ENCODE measurements at places on chromosomes 16 and 17.

DNA sequence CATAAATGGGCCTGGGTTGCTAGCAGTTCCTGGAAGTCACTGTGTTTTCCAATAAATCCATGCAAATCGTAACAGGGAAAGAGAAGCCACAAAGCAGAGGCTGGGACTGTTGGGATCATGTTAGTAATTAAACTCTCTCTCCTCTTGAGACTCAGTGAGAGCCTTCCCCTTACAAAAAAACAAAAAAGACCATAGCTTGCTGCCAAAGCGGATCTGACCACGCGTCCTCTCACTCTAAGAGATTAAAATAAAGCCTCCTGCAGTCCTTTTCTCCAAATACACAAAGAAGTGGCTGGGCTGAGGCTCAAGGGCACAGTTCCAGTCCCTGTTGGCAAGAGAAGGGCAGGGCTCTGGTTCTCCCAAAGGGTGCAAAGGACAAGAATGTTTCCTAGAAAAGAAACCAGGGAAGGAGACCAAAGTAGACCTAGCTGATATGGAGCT lies 38.5 kb downstream of the PIGL start:
- DNase-seq: no peak

GRCh38 chr16:5447734-5448133 lies 350.1 kb upstream of the EEF2KMT start:
- no peak for DNase-seq

DNA sequence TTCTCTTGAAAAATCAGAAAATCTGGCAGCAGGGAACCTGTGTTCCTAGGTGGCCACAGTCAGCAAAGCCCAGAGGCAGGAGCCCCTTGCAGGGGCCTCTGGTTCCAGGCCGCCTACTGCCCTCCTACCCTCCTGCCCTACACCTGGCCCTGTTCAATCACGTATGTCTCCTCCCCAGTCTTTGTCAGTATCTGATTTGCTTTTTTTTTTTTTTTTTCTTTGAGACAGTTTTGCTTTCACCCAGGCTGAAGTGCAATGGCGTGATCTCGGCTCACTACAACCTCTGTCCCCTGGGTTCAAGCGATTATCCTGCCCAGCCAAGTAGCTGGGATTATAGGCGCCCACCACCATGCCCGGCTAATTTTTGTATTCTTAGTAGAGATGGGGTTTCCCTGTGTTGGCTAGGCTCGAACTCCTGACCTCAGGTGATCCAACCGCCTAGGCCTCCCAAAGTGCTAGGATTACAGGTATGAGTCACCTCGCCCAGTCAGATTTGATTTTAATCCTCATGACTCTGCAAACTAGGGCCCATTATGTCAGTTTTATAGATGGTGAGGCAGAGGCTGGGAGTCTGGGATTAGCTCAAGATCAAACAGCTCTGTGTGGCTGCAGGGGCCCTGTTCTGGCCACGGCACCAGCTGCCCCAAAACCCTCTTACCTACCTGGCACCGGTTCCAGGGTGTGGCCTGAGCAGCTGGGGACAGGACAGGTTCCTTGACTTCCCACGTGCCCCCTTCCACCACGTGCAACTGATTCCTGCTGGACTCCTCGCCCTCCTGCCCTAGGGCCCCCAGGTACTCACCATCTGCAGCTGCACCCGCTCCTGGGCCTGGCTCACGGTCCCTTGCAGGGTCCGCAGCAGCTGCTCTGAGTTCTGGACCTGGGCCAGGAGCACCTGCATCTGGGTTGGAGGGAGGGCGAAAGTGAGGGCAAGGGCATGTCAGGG lies 14.7 kb downstream of the RABEP2 start:
- peak; percentile 49 for DNase-seq

DNA sequence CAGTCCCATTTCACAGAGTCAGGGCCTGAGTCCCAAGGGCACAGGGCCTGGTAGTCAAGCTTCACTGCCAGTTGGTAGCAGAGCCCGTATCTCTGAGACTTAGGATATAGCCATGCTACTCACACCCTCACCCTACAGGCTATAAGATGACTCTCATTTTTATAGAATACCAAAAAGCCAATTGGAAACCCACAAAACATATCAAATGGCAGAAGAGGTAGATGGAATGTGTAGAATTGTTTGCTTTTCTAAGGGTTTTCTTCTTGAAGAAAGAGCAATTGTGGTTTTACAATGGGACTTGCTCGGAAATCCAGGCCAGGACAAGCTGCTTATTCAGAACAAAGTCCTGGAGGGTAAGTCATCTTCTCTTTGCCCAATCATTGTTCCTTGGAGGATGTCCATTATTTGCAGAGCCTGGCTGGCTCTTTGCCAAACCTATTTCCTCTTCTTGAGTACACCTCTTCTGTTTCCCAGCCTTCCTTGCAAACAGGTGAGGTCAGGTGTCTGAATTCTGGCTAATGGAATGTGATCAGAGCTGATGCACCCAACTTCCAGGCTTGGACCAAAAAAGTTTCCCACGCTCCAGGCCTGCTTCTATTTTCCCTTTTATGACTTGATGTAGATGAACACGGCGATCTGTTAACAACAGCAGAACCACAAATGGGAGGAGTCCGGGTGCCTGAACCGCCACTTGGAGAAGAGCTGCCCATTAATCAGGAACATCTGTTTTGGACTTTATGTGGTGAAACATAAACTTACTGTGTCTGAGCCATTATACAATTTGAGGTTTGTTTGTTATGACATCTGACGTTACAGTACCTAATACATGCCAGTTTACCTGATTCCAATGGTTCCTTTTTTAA lies 16.9 kb upstream of the CCL22 start:
- peak; percentile 87 for DNase-seq

DNA sequence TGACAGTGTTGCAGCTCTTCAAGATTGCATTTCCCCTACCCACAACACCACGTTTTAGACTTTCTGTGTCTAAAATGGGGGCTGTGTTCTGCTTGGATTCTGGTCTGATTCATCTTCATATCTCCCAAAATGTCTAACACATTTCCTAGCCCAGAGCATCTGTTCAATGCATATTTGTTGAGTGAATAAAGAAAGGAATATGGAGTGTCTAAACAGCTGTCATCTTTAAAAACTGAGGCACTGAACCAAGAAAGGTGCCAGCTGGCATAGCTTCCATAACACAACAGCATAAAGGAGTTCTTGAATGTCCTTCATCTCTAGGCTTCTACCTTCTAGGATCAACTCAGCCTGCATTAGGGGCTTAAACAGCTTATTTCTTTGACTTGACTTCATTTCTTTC lies 67.4 kb downstream of the CDH11 start:
- DNase-seq: no peak
